ENCODE measurements at places on chromosomes 11 and 22. TPM values are rescaled to one million over a fixed set of nuclear protein-coding genes. Genes with fewer than 3 reads are reported as not detected.

- no peaks in the 10 kb centered on the region for H3K27me3 ChIP-seq
- no peaks in the 10 kb centered on the region for H3K4me1 ChIP-seq
- no peak overlapping the region for H3K27ac ChIP-seq
- no peak overlapping the region for H3K4me3 ChIP-seq
Observed at GRCh38 chr11:74123008-74123448, 47.8 kb downstream of the C2CD3 start.

DNA sequence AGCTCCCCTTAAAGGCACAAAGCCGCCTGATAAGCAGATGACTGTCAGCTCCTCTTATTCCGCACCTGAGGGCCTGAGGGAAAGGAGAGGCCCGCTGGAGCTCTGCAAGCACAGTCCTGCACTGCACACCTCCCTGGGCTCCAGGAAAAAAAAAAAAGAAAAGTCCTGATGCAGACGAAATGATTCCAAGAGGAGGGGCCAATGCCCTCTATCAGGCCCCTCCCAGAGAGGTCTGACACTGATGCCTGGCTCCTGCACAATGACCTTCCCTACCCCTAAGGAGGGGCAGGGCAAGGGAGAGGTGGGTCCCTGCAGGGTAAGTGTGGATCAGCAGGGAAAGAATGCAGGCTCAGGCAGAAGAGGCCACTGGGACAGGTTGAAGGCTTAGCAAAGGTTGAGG lies 572.7 kb downstream of the SOX6 start:
- H3K36me3 ChIP-seq, result no peaks in the 10 kb centered on the region
- H3K4me1 ChIP-seq, result no peaks in the 10 kb centered on the region
- H3K4me3 ChIP-seq, result no peak overlapping the region

- H3K36me3 ChIP-seq, result no peaks in the 10 kb centered on the region
- H3K27me3 ChIP-seq, result no peaks in the 10 kb centered on the region
- H3K4me1 ChIP-seq, result no peaks in the 10 kb centered on the region
Observed at GRCh38 chr11:46142561-46142960, 21.3 kb upstream of the PHF21A start.

GRCh38 chr11:106480581-106481190 lies 403.2 kb downstream of the AASDHPPT start:
- no peaks in the 10 kb centered on the region for H3K36me3 ChIP-seq
- no peaks in the 10 kb centered on the region for H3K27me3 ChIP-seq
- H3K27ac ChIP-seq, result no peak overlapping the region
- no peak for DNase-seq
- no peaks in the 10 kb centered on the region for H3K4me1 ChIP-seq
- no peak overlapping the region for H3K4me3 ChIP-seq

DNA sequence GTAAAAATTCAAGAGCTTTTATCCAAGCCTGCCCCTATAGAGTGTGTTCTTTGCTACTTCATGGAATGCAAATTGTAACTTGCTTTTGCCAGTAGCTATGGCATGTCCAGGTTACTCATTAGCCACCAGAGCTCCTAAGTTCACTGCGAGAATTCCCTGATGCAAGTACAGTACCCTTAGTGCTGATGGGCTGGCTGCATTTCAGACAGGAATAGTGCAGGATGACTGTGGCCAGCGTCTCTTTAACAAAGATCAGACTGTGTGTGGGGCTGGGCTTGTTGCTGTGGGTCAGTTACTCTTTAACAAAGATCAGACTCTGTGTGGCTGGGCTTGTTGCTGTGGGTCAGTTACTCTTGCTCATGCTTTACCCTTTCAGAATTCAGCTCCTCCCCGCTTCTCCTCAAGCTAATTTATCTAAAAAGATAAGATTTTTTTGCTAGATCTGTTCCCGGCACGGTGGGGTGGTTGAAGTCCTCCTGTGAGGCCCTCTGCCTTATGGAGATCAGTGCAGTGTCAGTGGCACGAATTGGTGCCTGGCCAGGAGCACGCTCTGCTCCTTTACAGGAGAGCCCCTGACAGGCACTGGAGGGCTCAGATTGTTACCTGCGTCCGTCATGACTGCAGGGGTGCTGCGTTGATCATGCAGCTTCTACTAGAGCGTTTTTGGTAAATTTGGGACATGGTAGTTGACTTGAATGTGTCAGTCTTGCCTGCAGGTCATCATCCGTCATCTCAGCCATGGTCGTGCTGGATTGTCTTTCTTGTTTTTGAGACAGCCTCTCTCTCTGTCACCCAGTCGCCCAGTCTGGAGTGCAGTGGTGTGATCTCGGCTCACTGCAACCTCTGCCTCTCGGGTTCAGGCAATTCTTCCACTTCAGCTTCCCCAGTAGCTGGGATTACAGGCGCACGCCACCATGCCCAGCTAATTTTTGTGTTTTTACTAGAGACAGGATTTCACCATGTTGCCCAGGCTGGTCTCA lies 27.0 kb downstream of the AP2A2 start:
- H3K27ac ChIP-seq, result no peak overlapping the region
- no peaks in the 10 kb centered on the region for H3K36me3 ChIP-seq
- no peak overlapping the region for H3K4me3 ChIP-seq
- H3K27me3 ChIP-seq, result no peaks in the 10 kb centered on the region
- no peak for DNase-seq

DNA sequence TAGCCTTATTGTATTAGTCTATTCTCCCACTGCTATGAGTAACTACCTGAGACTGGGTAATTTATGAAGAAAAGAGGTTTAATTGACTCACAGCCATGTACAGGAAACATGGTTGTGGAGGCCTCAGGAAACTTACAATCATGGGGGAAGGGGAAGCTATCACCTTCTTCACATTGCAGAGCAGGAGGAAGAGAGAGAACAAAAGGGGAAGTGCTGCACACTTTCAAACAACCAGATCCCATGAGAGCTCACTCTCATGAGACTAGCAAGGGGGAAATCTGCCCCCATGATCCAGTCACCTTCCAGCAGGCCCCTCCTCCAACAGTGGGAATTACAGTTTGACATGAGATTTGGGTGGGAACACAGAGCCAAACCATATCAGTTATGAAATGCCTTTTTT lies 179.4 kb downstream of the ARHGAP42 start:
- no peak overlapping the region for H3K4me3 ChIP-seq
- no peak overlapping the region for H3K27ac ChIP-seq
- H3K36me3 ChIP-seq, result no peaks in the 10 kb centered on the region
- H3K4me1 ChIP-seq, result no peaks in the 10 kb centered on the region
- no peaks in the 10 kb centered on the region for H3K27me3 ChIP-seq

GRCh38 chr11:2099516-2100349 lies 39.5 kb downstream of the IGF2 start:
- no peaks in the 10 kb centered on the region for H3K27me3 ChIP-seq
- H3K27ac ChIP-seq, result no peak overlapping the region
- no peaks in the 10 kb centered on the region for H3K36me3 ChIP-seq
- no peaks in the 10 kb centered on the region for H3K4me1 ChIP-seq

- peaks cover 12% of the 10 kb centered on the region for H3K27me3 ChIP-seq
- H3K36me3 ChIP-seq, result no peaks in the 10 kb centered on the region
- peaks cover 26% of the 10 kb centered on the region for H3K4me1 ChIP-seq
- DNase-seq, result no peak
Observed at GRCh38 chr22:41913842-41914534, 886 bp downstream of the SHISA8 start.

- H3K27ac ChIP-seq, result no peak overlapping the region
- no peaks in the 10 kb centered on the region for H3K27me3 ChIP-seq
Observed at GRCh38 chr11:91820709-91821108, 403.9 kb upstream of the FAT3 start.

GRCh38 chr11:73653996-73654395 lies 7.6 kb downstream of the PLEKHB1 start:
- H3K27me3 ChIP-seq, result no peaks in the 10 kb centered on the region
- no peaks in the 10 kb centered on the region for H3K36me3 ChIP-seq
- H3K4me1 ChIP-seq, result no peaks in the 10 kb centered on the region
- no peak overlapping the region for H3K4me3 ChIP-seq
- H3K27ac ChIP-seq, result no peak overlapping the region
- DNase-seq, result no peak

DNA sequence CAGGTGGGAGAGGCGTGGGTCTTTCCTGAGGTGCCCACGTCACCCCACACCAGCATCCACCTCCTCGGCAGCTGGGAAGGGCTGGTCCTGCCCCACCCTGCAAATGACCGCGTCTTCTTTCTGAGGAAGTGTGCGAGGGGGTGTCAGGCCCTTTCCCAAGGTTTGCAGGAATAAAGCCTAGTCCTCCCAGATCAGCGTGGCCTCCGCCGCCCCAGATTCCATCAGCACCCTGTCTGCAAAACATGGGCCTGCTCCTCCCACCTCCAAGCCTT lies 14.4 kb upstream of the SLC39A13 start:
- H3K36me3 ChIP-seq, result no peaks in the 10 kb centered on the region
- no peaks in the 10 kb centered on the region for H3K27me3 ChIP-seq
- H3K4me3 ChIP-seq, result no peak overlapping the region
- H3K27ac ChIP-seq, result peak overlapping the region; percentile 86

GRCh38 chr11:2160736-2161259 lies at the start of gene INS:
Gene INS (minus strand): TSS chr11:2161209. CDS start chr11:2160971, 238 bp downstream.
- H3K36me3 ChIP-seq, result no peaks in the 10 kb centered on the region
- peaks cover 15% of the 10 kb centered on the region for H3K27me3 ChIP-seq
- no peaks in the 10 kb centered on the region for H3K4me1 ChIP-seq
- H3K27ac ChIP-seq, result no peak within 1 kb of the TSS
- DNase-seq, result no peak

DNA sequence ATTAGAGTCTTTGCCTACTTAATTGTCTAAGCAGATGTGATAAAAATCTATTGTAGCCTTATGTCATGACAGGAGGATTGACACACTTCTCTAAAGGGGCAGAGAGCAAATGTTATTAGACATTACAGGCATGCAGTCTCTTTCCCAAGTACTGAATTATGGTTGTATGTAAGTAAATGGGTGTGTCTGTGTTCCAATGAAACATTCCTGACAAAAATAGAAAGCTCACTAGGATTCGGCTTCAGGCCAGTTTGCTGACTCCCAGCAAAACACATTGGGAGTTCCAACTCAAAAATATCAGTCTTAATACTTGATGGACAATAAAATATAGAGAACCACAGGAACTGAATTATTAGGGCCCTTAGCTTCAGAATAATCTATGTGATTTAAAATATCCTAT lies 1480.4 kb downstream of the FAM181B start:
- no peaks in the 10 kb centered on the region for H3K36me3 ChIP-seq
- no peak for DNase-seq
- H3K4me3 ChIP-seq, result no peak overlapping the region
- H3K27ac ChIP-seq, result no peak overlapping the region
- no peaks in the 10 kb centered on the region for H3K4me1 ChIP-seq

GRCh38 chr11:116373104-116373944 lies 399.5 kb downstream of the BUD13 start:
- H3K27ac ChIP-seq, result no peak overlapping the region
- no peak overlapping the region for H3K4me3 ChIP-seq
- no peak for DNase-seq
- H3K36me3 ChIP-seq, result no peaks in the 10 kb centered on the region
- no peaks in the 10 kb centered on the region for H3K27me3 ChIP-seq
- H3K4me1 ChIP-seq, result no peaks in the 10 kb centered on the region

DNA sequence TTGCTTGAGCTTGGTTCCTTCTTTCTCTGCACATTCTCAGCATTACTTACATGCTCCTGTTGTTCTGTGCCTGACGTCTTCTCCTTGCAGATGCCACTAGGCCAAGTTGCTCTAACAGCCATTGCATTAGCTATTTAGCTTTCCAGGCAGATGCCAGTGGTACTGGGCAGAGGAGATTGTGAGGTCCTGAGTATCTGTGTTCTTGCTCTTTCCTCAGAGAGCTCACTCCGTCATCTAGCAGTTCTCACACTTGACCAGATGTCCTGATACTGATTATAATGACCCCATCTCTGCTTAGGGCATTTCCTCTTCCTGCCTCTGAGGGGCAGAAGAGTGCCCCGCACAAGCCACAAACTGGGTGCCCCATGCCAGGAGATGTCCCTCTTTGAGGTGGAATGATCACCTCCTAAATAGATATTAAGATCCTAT lies 30.7 kb downstream of the ARHGAP1 start:
- no peak for DNase-seq
- no peak overlapping the region for H3K27ac ChIP-seq
- H3K4me1 ChIP-seq, result peaks cover under 1% of the 10 kb centered on the region
- H3K4me3 ChIP-seq, result no peak overlapping the region

GRCh38 chr11:31262761-31263160 lies 106.8 kb downstream of the DCDC1 start:
- no peak overlapping the region for H3K27ac ChIP-seq
- no peaks in the 10 kb centered on the region for H3K27me3 ChIP-seq
- no peaks in the 10 kb centered on the region for H3K36me3 ChIP-seq
- no peaks in the 10 kb centered on the region for H3K4me1 ChIP-seq
- no peak for DNase-seq

GRCh38 chr22:23767303-23767672 lies 484 bp downstream of the CHCHD10 start:
- H3K27me3 ChIP-seq, result no peaks in the 10 kb centered on the region
- H3K4me1 ChIP-seq, result no peaks in the 10 kb centered on the region
- no peak for DNase-seq
- H3K4me3 ChIP-seq, result no peak overlapping the region
- H3K36me3 ChIP-seq, result no peaks in the 10 kb centered on the region

Gene RAB38
- 27.9 TPM for total RNA-seq

Gene NCAM1
- total RNA-seq, result 161 TPM

Gene OR52A1
- total RNA-seq, result not detected

Gene OR10A2
- total RNA-seq, result not detected

Gene RBMXL2
- total RNA-seq, result not detected

Gene NPAS4
- not detected for total RNA-seq

Gene GVQW3
- 10.9 TPM for total RNA-seq

Gene P2RY2
- 2.8 TPM for total RNA-seq
